Activated naive CD8-positive, alpha-beta T cell treated with anti-CD3 and anti-CD28 coated beads, Interleukin-2, amount 10 ng/mL, durations not matched to agents 7 days and 5 days (primary cell): ENCODE measurements at places on chromosomes 16 and 17. TPM values are rescaled to one million over a fixed set of nuclear protein-coding genes. Genes with fewer than 3 reads are reported as not detected.

GRCh38 chr17:69268543-69269014 is 40.0 kb upstream of the ABCA10 start:
- H3K27me3 ChIP-seq: no peaks in the 10 kb centered on the region
- H3K27ac ChIP-seq: no peak overlapping the region
- H3K36me3 ChIP-seq: peaks cover 4% of the 10 kb centered on the region
- DNase-seq: no peak

- peaks cover 7% of the 10 kb centered on the region for H3K36me3 ChIP-seq
- H3K27me3 ChIP-seq: no peaks in the 10 kb centered on the region
- H3K27ac ChIP-seq: no peak overlapping the region
- DNase-seq: no peak
- H3K4me1 ChIP-seq: no peaks in the 10 kb centered on the region
Observed at GRCh38 chr17:13776027-13776551, 174.4 kb upstream of the HS3ST3A1 start.

DNA sequence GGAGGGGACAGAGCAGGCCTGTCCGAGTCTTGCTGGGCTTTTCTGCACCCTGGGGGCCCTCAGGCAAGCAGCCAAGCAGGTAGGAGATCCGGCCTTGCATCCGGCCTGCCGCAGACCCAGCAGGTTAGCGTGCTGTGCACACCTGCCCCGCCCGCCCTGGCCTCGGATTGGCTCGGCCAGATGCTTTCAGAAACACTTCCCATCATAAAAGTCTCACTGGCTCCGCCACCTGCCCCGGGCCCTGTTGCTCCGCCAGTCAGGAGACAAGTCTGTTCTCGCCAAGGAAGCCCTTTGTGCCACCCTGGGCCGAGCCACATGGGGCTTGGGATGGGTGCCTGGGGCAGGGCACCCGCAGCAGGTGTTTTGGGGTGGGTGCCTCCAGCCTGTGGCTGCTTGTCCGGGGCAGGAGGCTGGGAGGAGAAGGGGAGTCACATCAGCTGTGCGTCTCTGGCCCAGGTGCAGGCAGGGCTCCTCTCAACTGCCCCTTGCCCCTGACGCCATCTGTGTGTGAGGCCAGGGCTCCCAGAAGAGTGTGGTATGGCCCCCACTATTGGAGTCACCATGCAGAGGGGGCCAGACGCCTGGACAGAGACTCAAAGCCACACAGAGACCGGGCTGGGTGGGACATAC is 228.2 kb upstream of the GSE1 start:
- no peak overlapping the region for H3K4me3 ChIP-seq
- peaks cover 2% of the 10 kb centered on the region for H3K27me3 ChIP-seq
- H3K27ac ChIP-seq: no peak overlapping the region
- peaks cover 1% of the 10 kb centered on the region for H3K4me1 ChIP-seq

DNA sequence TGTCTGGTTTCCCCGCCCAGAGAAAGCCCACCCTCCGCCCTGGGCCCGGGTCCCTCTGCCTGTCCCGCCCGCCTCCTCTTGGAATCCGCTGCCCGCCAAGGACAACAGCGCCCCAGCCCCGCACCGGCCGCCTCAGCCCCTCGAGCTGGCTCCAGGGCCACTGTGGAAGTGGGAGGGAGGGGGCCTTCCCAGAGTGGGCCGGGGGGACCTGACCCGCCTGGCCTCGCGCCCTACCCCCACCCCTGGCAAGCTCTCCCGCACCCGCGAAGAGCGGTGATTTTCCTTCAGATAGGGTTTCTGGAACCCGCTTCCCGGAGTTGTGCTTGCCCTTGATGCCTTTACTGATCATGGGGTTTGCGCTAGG is 2.3 kb upstream of the CBX8 start:
- no peak for DNase-seq
- H3K27ac ChIP-seq: no peak overlapping the region
- H3K4me1 ChIP-seq: peaks cover 27% of the 10 kb centered on the region
- H3K27me3 ChIP-seq: peaks cover 38% of the 10 kb centered on the region

DNA sequence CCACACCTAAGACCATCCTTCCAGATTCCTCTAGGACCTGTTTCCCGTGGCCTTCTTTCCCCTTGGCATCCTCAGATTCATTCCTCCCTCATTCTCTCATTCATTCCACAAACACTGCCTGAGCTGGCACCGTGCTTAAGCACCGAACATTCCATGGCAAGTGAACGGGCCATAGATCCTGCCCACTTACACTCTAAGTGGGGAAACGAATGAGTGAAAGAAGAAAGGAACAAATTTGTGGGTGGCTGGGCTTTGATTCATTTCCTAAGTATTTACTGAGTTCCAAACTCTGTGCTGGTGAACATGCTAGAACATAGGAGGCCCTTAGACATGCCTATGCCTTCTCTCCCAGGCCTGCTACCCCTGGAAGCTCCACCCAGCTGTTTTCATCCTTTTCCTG is 30.0 kb downstream of the SRCIN1 start:
- no peak overlapping the region for H3K4me3 ChIP-seq
- H3K27ac ChIP-seq: no peak overlapping the region
- no peak for DNase-seq
- peaks cover 88% of the 10 kb centered on the region for H3K27me3 ChIP-seq
- H3K4me1 ChIP-seq: no peaks in the 10 kb centered on the region
- H3K36me3 ChIP-seq: no peaks in the 10 kb centered on the region

- H3K36me3 ChIP-seq: no peaks in the 10 kb centered on the region
- no peak overlapping the region for H3K4me3 ChIP-seq
- no peaks in the 10 kb centered on the region for H3K4me1 ChIP-seq
- H3K27me3 ChIP-seq: peaks cover 2% of the 10 kb centered on the region
- H3K27ac ChIP-seq: no peak overlapping the region
- DNase-seq: no peak
Observed at GRCh38 chr16:87077750-87078127, 239.5 kb downstream of the C16orf95 start.

DNA sequence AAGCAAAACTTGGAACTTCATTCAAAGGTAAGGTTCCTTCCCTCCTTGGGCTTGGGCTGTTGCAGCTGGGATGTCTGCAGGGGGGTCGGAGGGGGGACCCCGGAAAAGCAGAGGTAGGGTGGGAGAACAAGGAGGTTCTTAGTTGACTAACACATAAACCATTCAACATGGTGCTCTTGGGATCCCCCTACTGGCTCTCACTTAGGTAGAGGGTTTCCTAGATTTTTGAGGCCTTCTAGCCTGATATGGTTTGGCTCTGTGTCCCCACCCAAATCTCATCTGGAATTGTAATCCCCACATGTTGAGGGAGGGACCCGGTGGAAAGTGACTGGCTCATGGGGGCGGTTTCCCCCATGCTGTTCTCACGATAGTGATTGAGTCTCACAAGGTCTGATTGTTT is 93.9 kb downstream of the RGS9 start:
- H3K27me3 ChIP-seq: peaks cover 21% of the 10 kb centered on the region
- H3K4me1 ChIP-seq: peaks cover 25% of the 10 kb centered on the region
- H3K36me3 ChIP-seq: peaks cover 2% of the 10 kb centered on the region
- no peak for DNase-seq
- H3K4me3 ChIP-seq: no peak overlapping the region
- H3K27ac ChIP-seq: no peak overlapping the region

DNA sequence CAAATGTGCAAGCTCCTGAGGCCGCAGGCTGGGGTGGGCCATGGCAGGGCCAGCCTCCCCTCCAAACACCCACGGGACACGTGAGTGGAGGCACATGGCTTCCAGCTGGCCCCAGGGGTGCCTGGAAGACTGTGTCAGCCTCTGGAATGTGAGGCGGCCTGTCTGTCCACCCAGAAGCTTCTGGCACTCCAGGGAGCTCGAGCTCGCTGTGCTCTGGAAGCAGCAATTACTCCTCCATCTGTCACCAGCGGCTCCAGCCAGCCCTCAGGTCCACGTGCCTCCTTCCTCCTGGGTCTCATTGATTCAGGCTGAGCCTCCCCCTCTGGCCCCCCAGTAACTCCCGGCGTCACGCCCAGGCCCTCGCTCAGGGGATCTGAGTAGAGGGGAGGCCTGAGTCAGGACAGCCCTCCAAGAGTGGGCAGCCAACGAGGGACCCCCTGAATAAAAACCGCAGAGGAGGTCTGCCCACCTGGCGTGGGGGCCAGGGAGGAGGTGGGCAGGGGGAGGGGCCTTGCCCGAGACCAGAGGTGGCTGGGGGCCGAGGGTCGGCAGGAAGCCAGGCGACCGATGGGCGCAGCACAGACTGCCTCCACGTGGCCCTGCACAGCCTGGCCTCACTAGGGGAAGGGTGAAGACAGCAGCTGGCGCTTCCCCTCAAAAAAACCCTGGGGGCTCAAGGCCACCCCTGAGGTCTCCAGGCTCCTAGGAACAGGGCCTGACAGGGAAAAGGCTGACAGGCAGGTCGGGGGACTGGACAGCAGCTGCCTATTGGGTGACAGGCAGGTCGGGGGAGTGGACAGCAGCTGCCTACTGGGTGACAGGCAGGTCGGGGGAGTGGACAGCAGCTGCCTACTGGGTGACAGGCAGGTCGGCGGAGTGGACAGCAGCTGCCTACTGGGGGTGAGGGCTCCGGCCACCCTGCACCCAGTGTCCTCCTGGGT is 11.9 kb downstream of the PIEZO1 start:
- H3K4me3 ChIP-seq: no peak overlapping the region
- H3K27me3 ChIP-seq: no peaks in the 10 kb centered on the region
- DNase-seq: no peak
- H3K4me1 ChIP-seq: peaks cover 9% of the 10 kb centered on the region
- no peak overlapping the region for H3K27ac ChIP-seq

DNA sequence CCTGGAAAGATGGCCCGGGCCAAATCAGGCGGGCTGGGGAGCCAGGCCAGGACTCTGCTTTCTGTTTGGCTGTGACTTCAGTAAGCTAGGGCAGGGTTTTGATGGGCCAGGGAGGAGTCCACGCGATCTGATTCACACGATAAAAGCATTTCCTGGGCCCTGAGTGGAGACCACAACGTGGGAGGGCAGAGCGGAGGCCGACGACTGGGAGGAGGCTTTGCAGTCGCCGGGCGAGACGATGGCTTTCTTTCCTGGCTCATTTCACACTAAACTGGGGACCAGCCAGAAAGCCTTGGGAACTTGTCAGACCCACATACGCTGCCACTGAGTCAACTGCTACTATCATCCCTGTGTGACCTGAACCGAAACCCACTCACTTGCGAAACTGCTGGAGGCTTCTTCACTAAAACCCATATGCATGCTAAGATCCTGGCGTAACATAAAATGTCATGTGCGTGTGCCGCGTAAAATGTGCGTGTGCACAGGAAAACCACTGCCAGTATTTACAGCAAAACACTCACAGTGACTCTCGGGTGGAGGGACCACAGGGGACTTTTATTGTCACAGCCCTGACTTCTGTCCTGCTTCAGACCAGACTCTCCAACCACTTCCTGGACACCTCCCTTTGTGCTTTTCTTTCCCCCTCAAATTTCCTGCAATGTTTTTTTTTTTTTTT is 14.2 kb upstream of the RHBDF2 start:
- peaks cover 3% of the 10 kb centered on the region for H3K27me3 ChIP-seq
- peak overlapping the region; percentile 97 for H3K27ac ChIP-seq
- no peaks in the 10 kb centered on the region for H3K36me3 ChIP-seq
- H3K4me1 ChIP-seq: peaks cover 38% of the 10 kb centered on the region

DNA sequence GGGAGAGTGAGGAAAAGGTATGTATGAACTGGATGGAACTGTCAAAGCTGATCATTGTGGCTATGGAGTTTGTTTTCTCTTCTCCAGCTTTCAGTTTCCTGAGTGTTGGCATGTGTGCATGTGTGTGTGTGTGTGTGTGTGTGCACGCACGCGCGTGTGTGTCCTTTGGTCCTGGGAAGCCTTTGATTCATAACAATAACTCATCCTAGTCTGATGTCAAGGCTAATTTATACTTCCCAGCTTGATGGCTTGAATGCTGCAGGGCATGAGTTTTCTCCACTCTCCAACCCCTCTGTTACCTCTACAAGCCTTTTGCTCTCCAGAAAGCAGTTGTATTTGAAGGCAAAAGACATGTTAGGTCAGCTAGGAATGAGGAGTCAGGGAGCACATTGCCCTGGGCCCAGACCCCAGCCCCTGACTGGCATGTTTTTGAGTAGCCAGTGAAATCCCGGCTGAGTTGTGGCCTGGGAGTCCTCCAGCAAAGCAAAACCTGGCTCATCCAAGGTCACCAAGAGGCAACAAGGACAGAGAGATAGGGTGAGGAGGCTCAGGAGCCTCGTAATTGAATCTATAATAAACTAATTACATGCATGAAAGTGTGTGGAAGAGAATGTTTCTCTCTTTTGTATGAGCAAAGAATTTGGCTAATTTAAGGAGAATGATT is 8.9 kb upstream of the CDC42EP4 start:
- H3K4me1 ChIP-seq: no peaks in the 10 kb centered on the region
- peaks cover 9% of the 10 kb centered on the region for H3K27me3 ChIP-seq
- H3K36me3 ChIP-seq: no peaks in the 10 kb centered on the region
- no peak overlapping the region for H3K27ac ChIP-seq
- H3K4me3 ChIP-seq: no peak overlapping the region

- H3K36me3 ChIP-seq: no peaks in the 10 kb centered on the region
- H3K27ac ChIP-seq: no peak overlapping the region
- no peaks in the 10 kb centered on the region for H3K4me1 ChIP-seq
- no peak overlapping the region for H3K4me3 ChIP-seq
- H3K27me3 ChIP-seq: no peaks in the 10 kb centered on the region
Observed at GRCh38 chr16:73015612-73016487, 32.1 kb downstream of the ZFHX3 start.

GRCh38 chr16:82761236-82761635 is 134.5 kb downstream of the CDH13 start:
- no peak for DNase-seq
- H3K36me3 ChIP-seq: no peaks in the 10 kb centered on the region
- H3K4me1 ChIP-seq: peaks cover 7% of the 10 kb centered on the region
- no peak overlapping the region for H3K4me3 ChIP-seq
- H3K27ac ChIP-seq: no peak overlapping the region
- H3K27me3 ChIP-seq: no peaks in the 10 kb centered on the region

DNA sequence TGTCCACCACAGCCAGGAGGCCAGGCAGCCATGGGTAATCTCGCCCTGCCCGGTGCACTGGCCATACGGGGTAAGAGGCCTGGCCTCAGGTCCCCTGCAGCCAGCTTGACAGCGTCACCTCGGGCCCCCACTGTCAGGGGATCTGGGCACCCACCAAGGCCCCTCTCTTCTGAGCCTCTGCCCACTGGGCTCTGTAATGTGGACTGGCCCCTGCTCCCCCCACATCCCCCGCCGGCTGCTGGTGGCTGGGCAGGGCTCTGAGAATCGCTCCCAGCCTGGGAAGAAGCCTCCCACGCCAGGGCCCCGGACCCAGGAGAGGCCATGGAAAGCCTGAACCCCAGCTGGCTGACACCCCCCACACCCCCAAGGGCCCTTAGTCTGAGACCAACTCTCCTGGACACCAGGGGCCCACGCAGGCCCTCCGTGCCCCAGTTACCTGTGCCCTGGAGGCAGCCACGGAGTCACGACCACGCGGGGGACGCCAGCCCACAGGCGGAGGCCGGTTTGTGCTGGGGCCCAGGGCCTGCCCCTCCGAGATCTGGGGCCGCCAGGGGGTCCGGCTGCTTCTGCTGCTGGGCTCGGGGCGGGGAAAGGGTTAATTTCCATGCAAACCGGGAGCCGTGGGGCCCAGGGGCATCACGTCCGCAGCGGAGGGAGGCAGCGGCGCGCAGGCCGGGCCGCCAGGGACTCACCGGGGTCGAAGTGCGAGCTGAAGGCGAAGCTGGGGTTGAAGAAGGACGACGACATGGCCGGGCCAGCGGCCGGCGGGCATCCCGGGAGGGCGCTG is at the start of gene PVALEF:
TSS of gene PVALEF (plus strand) at position 262 of the 787 bp plus-strand sequence. CDS start 15,720 bp downstream, outside the sequence.
- H3K4me3 ChIP-seq: no peak within 1 kb of the TSS
- peaks cover 18% of the 10 kb centered on the region for H3K27me3 ChIP-seq
- DNase-seq: peak; percentile 33

NOMO2 gene
- 67.3 TPM for total RNA-seq

ERCC4 gene
- 12.6 TPM for total RNA-seq

CDYL2 gene
- total RNA-seq: 27.8 TPM

FLCN gene
- total RNA-seq: 49.2 TPM

LUC7L gene
- total RNA-seq: 83.8 TPM

BAHCC1 gene
- 1.0 TPM for total RNA-seq

NPW gene
- total RNA-seq: not detected
